ENCODE measurements at places on chromosomes 4 and X.

DNA sequence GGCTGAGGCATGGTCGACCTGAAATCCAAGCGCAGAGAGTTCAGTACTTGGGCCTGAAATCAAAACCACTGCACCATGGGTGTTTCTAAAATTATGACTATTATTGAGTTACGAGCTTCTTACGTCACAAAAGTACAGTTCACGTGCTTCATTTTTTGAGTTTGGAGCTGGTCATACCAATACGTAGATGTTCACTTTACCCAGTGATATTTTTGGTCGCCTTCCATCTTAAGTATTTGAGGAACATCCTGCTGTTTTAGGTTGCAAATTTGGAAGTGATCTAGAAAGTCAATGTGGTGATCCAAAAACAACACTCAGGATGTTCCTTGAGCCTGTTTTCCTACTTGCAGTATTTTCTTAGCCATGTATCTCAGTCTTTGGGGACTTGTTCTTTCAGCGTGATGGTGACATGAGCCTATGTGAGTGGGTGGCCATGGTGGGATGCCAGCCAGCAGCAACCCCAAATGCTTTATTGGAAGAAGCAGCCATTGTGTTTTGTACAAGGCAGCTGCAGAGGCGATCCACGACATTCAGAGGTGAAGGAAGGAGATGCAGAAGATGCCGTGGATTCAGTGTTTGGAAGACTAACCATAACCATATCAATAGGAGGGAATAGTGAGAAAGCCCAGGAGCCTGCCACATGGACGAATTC is 28.7 kb downstream of the LDB2 start:
- DNase-seq = no peak

DNA sequence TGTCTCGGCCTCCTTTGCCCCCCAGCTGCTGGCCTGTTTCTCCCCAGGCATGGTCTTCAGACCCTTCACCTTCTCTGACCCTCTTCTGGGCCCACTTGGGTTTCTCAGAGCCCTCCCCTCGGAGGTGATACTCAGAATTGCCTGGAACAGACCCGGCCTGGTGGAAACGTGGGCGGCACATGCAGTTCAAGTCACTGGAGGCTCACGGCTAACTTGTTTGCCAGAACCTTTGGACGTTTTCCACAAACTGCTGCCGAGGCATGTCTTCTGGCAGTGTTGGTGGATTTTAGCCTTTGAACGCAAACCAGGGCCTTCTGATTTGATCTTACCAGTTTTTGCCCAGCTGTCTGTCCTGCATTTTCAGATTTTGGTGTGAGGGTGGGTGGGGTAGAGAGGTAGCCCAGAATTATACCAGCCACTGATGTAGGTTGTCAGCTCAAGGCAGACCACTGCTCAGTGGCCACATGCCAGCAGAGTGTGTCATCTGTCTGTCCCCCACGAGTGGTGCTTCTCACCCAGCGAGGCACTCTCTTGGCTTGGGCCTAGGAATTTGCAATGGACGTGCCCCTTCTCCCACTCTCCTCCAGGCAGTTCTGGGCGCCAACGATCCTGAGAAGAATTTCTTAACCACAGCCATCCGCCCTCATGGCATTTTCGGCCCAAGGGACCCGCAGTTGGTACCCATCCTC is 32.5 kb upstream of the ZNF185 start:
- DNase-seq = no peak

DNA sequence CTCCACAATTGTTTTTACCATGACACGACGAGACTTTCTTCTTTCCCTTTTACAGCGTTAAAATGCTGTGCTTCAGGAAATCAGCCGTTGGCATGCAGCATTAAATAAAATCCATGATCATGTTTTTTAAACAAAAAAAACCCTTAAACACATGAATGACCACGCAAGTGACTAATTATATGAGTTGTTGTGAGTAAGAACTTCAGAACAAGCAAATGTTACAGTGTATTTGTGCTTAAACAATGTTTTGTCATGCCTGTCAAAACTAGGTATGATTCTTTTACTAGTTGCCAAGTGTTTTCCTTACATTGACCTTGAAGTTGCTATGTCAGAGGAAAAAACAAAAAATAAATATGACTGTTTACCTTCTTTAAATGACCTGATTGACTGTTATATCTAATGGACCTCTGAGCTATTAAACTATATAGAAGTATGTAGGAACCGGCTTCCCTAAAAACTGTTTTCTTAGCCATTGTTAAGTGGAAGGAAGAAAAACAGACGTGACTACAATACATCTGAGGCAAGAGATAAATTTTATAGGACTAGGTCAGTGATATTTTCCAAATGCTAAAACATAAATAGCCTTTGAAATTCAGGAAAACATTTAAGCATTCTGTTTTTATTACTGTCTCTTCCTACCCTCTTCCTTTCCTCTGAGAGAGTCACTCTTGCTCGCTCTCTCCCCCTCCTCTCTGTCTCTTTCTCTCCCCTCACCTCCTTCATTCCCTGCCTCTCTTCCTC is 197.1 kb downstream of the PALLD start:
- DNase-seq = no peak

DNA sequence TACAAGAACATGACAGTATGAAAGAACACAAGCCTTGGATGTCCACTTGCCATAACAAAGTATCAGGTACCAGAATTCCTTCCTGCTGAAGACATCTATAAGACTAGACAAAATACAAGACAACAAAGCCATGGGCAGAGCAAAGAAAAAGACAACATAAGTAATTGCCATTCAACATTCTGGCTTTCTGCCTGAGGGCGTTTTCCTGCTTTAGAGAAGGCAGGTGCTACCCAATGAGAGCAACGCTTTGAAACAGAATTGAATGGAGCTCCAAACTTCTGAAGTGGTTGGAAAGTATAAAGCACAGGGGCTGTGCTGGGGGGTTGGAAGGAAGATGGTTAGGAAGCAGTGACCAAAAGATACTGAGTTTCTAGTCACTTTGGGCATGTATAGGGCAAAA is 30.1 kb downstream of the PDE5A start:
- DNase-seq = no peak

GRCh38 chr4:26858035-26858918 is 2.4 kb upstream of the STIM2 start:
- no peak for DNase-seq

- no peak for DNase-seq
These were observed 24.8 kb upstream of the GAB1 start for GRCh38 chr4:143311924-143312323.

GRCh38 chr4:94036964-94037363 is 170.7 kb upstream of the SMARCAD1 start:
- no peak for DNase-seq

DNA sequence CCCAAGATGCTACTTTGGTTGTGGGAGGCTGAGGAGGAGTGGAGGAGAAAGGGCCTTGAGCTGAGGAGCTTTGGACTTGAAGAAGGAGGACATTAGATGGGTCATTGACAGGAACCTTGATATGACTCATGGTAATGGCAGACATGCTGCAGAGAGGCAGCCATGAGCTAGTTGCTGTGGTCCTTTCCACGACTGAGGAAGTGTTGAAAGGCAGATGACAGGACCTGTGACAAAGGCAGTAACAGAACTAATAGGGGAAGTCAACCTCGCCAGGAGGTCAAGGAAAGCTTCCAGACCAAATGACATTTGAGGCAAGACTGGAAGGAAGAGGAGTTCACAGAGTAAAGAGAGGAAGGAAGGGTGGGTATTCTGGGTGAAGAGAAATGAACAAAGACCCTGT is 7.6 kb upstream of the XPNPEP2 start:
- no peak for DNase-seq

GRCh38 chr4:7285244-7286094 is 93.1 kb downstream of the SORCS2 start:
- no peak for DNase-seq

DNA sequence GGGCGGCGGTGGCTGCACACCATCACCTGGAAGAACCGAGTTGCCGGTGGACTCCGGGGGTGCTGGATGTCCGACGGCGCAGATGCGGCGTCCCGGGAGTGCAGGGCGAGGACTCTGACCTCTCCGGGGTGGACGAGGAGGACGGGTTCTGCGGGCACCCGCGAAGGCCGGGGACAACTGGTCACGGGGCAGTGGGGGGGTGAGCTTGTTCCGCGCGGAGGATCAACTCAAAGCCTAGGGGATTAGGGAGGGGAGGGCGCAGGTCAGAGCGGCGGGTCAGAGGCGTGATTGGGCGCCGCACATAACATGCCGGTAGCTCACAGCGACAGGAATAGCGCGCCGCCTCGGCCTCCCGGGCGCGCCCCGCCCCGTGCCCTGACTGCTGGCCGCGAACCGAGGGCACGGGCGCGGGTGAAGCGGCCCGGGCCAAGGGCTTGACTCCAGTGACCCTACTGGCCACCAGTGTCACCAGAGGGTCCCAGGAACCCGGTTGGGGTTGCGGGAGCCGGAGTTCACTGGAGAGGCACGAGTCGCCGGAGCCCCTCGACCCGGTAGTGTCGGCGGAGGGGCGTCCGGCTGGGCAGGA is at the start of gene KLHL34:
KLHL34 (minus strand) TSS at position 179 of the 586 bp plus-strand sequence. CDS start 542 bp downstream, outside the sequence.
- no peak for DNase-seq

Measured in fibroblast of upper back skin (primary cell).